ENCODE measurements at places on chromosomes 12 and 14. TPM values are rescaled to one million over a fixed set of nuclear protein-coding genes. Genes with fewer than 3 reads are reported as not detected.

TMEM121 gene
- 9.5 TPM for total RNA-seq

DACT1 gene
- total RNA-seq: 0.13 TPM

RPGRIP1 gene
- total RNA-seq: 0.39 TPM

ANHX gene
- total RNA-seq: not detected

GALNT9 gene
- not detected for total RNA-seq

CMTM5 gene
- total RNA-seq: not detected

SLC7A7 gene
- total RNA-seq: 1.9 TPM

DCAF11 gene
- total RNA-seq: 68.9 TPM

B4GALNT3 gene
- total RNA-seq: under 0.01 TPM

MGP gene
- total RNA-seq: 328 TPM

FKBP4 gene
- 30.7 TPM for total RNA-seq

SLC39A9 gene
- 98.6 TPM for total RNA-seq

ETNK1 gene
- total RNA-seq: 39.3 TPM

TAS2R42 gene
- not detected for total RNA-seq

PRB2 gene
- not detected for total RNA-seq
